SHP77 (cell line): ENCODE measurements at places on chromosomes 2 and 18.

GRCh38 chr2:201413143-201413542 lies 38.1 kb downstream of the TRAK2 start:
- no peak for DNase-seq

DNA sequence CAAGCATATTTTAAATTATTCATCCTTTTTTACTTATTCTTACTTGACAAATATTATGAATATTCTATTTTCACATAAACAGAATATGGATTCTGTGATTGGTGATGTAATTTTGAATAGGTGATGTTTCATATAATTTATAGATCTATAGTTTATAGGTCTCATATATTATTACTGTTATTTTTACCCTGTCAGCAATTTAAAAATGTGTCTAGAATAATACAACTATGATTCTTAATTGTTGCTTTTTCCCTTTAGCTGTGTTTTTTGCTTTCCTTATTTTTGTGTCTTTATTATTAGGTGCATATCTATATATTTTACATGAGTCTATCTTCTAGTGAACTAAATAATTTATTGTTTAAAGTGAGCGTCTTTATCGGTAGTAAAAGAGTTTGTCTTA lies 226.7 kb upstream of the FSIP2 start:
- DNase-seq, result no peak

DNA sequence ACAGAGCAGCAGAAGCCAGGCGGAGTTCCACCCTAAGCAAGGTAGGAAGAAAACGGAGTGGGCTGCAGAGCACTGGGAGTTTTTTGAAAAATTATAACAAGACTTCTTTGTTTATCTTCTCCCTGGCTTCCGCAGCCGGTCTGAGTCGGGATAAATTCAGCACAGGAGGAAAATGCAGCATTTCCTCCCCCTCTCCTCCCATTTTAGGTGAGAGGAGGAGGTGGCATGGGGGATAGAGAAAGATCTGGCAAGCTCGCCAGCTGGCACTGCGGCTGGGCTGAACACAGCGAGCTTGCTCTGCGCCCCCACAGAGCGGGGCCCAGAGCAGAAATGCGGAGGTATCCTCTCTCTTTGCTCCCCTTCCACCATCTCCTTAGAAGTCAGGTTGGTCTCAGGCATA lies 17.7 kb upstream of the CHRNA1 start:
- no peak for DNase-seq

GRCh38 chr2:134027980-134028379 lies 225.9 kb upstream of the MGAT5 start:
- DNase-seq, result no peak

GRCh38 chr18:629269-630150 lies 27.9 kb upstream of the TYMS start:
- no peak for DNase-seq

DNA sequence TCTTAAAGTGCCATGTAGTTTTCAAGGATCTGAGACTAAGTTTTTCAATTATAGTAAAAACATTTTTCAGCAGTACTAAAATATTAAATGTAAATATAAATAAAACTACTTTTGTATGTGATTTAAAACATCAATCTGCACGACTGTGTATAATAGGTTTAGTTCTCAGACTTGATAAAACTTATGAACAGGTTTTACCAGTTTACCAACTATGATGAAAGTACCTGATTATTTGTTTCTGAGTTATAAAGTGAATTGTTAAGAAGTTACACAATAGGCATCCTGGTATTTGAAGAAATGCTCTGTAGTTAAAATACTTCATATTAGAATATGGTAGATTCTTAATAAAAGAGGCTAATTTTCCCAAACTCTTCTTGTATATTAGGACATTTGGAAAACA lies 14.8 kb downstream of the RELCH start:
- DNase-seq, result no peak

DNA sequence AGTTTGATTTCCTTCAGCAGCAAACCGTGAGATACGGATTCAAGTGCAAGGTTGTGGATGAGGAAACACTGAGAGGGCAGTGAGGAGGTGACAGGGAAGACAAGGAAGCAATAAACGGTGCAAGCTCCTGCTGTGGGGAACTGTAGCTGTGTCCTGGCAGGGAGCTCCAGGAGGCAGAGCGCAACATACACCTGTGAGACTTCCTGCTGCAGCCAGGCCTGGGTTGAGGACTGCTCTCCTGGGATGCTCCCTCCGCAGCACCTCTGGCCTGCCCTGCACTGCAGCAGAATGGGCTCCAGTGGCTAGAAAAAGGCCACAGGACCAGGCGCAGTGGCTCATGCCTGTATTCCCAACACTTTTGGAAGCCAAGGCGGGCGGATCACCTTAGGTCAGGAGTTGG lies 85.5 kb downstream of the MRO start:
- DNase-seq, result no peak

GRCh38 chr2:189164746-189165145 lies 14.8 kb downstream of the COL5A2 start:
- DNase-seq, result no peak

GRCh38 chr2:36356990-36357846 lies 1.6 kb downstream of the CRIM1 start:
- no peak for DNase-seq

- DNase-seq, result no peak
Measured at GRCh38 chr18:3321133-3321812, 59.3 kb downstream of the MYL12B start.

DNA sequence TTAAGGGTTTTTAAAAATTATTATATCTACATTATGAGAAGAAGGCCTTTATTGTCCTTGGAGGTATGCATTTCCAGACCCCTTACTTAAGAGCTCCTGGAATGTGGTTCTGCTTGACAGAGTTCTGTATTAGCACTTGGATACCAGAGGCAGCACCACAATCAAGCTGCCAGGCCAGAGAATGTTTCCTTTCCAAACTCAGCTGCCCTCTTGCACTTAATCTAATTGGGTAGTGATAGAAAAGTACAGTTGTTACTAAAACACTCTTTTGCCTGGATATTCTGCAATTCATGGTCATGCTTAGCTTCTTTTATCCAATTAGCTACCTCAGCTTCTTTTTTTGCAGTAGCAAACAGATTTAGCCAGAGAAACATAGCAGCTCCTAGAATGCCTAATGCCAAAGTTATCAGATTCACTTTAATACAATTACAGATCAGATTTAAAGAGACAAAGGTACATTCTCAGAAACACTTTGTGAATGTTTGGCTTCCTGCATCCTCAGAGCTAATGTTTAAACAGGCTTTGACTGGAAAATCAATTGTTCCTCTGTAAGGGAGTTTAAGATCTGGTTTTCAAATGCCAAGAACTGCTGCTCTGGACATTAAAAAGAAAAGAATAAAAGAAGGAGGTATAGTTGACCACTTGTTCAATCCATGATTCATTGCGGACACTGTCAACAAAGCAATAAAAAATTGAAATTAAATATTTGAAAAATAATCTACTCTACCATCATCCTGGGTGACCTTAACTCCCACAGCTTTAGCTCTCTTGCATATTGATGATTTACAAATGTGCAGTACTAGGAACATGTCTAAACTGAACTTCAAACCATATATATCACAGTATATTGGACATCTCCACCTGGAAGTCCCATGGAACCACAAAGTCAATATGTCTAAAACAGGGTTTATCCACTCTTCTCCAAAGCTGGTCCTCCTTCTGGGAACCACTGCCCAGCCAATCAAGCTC lies 12.8 kb downstream of the NOSTRIN start:
- no peak for DNase-seq

DNA sequence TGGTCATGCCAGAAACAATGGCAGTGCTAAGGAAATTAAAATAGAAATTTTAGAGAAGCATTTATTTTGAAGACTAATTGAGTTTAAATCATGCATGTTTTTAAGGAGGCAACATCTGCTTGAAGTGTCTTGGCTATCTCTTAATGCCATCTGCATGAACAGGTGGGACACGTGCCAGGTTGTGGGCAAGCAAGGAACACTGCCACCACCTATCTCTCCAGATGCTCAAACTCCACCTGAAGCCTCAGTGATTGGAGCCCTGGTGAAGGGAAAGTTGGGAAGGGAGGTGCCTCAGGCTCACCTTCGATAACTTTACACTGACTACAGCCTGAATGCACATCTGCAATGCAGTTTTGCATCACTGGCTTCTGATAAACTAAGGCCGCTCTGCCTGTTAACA lies 91.5 kb downstream of the TPGS2 start:
- no peak for DNase-seq

GRCh38 chr18:36724591-36725001 lies 104.2 kb downstream of the TPGS2 start:
- no peak for DNase-seq

GRCh38 chr18:33600846-33601245 lies 22.8 kb downstream of the ASXL3 start:
- DNase-seq, result no peak

GRCh38 chr2:109125593-109126500 lies 3.2 kb upstream of the SH3RF3 start:
- DNase-seq, result no peak

- no peak for DNase-seq
Measured at GRCh38 chr2:60469536-60470317, 83.7 kb downstream of the BCL11A start.

DNA sequence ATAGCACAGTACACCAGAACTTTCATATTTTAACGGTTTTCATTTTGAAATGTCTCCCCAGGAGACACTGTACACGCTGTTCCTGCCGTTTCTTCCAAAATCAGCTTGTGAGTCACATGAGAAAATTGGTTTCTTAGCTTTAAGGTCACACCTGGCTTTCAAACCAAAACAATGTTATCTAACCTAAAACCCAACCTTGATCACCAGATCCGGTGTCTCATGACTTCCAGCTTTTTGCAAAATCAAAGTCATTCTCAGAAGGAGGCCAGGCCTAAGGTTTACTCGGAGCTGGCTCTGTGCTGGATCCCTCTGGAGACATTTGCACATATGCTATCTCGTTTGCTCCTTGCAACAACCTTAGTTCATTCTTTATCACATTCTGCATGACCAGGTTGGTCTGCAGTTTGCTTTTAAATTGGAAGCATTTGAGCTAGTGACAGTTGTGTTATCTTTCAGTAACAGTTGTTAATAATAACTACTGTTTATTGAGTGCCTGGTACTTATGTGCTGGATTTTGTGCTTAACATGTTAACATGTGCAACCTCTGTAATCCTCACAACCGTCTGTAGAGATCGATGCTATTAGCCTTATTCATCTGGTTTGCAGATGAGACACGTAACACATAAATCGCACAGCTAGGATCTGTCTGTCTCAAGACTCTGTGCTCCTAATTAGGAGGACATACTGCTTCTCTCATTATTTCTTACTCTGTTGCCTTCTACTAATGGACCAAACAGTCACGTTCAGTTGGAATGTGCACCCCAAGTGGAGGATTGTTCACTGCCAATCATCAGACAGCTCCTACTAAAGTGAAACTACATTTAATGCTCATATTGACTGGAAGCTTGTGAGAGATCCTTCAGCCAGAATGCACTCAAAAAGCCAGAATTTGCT lies 105.5 kb downstream of the RNF144A start:
- no peak for DNase-seq

GRCh38 chr2:1692342-1692741 lies 52.0 kb downstream of the PXDN start:
- DNase-seq, result no peak

GRCh38 chr18:37538526-37539205 lies 26.9 kb downstream of the CELF4 start:
- no peak for DNase-seq

DNA sequence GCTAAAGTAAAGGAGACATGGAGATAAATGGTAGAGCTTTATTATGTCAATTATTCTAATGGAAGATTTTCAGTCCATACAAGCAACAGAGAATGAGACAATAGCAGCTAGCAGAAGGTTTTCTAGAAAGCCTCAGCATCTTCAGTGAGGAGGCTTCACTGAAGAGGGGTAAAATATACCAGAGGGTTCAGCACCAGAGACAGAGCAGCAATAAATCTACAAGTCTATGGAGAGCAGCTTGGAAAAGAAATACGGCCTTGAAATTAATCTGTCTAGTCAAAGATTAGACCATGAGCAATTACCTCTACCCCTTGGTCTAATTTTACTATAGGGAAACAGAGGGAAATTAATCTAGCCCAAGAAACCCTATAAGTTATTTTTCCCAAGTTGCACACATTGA lies 185.7 kb upstream of the CRIM1 start:
- DNase-seq, result no peak

DNA sequence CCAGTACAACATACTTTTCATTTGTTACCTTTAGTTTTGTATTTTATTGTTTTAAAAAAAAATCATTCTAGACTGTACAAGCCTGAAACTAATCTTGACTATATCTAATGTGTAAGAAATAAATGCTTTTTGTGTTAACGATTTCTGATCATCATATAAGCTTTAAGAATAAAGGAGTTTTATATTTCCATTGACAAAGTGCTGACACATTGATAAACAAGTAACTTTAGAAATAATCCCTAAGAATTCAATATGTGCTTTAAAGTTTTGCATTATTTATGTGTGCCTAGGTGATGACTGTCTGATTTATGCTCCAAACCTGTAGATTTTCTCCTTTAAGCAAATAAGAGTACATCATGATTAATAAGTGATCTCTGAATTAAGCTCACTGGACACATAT lies 247.2 kb upstream of the BOD1L2 start:
- DNase-seq, result no peak

GRCh38 chr2:177038787-177039484 lies 173.7 kb upstream of the HNRNPA3 start:
- DNase-seq, result no peak

- DNase-seq, result no peak
Measured at GRCh38 chr18:69626171-69626570, 225.5 kb downstream of the DOK6 start.

DNA sequence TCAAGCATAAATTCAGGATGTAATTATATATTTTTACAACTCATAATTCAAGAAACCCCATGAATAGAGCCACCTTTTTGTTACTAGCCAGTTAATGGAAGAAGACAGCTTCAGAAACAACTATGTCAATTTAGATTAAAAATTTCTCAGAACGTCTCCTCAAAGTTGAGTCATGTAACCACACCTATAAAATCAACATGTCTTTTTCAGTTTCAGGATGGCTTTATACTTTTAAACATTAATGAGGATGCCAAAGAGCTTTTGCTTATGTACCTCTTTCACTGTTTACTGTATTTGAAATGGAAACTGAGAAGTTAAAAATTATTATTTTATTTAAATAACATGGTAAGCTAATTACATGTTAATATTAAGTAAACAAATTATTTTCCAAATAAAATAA lies 280.1 kb downstream of the PTH2R start:
- no peak for DNase-seq

- DNase-seq, result no peak
Measured at GRCh38 chr2:143742581-143742980, 613.4 kb downstream of the ARHGAP15 start.

DNA sequence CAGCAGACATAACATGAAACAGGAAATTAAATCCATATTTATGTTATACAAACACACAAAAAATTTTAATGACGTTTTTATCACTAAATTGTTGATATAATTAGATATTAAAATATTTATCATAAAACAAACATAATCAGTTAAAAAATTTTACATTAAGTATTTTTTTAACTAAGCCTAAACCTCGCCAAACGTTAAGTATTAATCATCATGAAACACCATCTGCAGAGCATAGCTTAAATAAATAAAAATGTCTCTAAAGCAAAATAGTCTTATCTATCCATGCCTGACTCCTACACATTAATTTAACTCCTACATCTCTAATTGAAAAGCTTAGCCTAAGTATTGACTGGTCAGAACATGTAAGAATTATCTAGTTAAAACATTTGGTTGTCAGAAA lies 271.6 kb upstream of the RND3 start:
- DNase-seq, result no peak

GRCh38 chr18:44465381-44465841 lies 215.3 kb upstream of the SETBP1 start:
- no peak for DNase-seq
